ENCODE measurements at places on chromosomes 11 and 22.

DNA sequence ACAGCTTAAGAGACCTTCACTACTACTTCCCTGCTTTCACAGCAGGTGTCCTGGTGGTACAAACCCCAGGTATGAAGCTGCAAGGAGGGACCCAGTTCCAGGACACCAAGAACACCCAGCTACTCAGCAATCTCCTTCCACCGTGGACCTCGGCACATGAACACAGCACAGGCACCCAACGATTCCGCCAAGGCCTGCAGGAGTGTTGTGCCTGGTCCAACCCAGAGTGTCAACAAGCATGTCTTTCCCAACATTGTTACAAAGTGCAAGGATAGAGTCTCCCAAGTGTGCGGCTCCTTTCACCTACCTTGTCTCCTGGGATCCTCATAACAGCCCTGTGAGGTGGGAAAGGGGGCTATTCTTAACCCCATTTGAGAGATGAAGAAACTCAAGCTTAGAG, 11.8 kb downstream of the PATZ1 start:
- no peaks in the 10 kb centered on the region for H3K27me3 ChIP-seq
- H3K27ac ChIP-seq: no peak overlapping the region
- peaks cover 8% of the 10 kb centered on the region for H3K4me1 ChIP-seq
- no peak overlapping the region for H3K4me3 ChIP-seq

- peaks cover 12% of the 10 kb centered on the region for H3K27me3 ChIP-seq
- H3K4me1 ChIP-seq: no peaks in the 10 kb centered on the region
- DNase-seq: no peak
- no peaks in the 10 kb centered on the region for H3K36me3 ChIP-seq
- no peak overlapping the region for H3K27ac ChIP-seq
These were observed 17.4 kb downstream of the OR4D9 start for GRCh38 chr11:59528711-59529110.

GRCh38 chr11:14376920-14377319, 17.9 kb upstream of the RRAS2 start:
- H3K27ac ChIP-seq: no peak overlapping the region
- no peaks in the 10 kb centered on the region for H3K36me3 ChIP-seq
- H3K4me3 ChIP-seq: no peak overlapping the region
- no peak for DNase-seq
- H3K27me3 ChIP-seq: no peaks in the 10 kb centered on the region
- H3K4me1 ChIP-seq: peaks cover 13% of the 10 kb centered on the region

- no peak for DNase-seq
- H3K27me3 ChIP-seq: peaks cover 7% of the 10 kb centered on the region
- H3K27ac ChIP-seq: no peak overlapping the region
- H3K4me1 ChIP-seq: no peaks in the 10 kb centered on the region
- no peak overlapping the region for H3K4me3 ChIP-seq
- no peaks in the 10 kb centered on the region for H3K36me3 ChIP-seq
These were observed 123.4 kb upstream of the OR9Q1 start for GRCh38 chr11:57900320-57900719.

DNA sequence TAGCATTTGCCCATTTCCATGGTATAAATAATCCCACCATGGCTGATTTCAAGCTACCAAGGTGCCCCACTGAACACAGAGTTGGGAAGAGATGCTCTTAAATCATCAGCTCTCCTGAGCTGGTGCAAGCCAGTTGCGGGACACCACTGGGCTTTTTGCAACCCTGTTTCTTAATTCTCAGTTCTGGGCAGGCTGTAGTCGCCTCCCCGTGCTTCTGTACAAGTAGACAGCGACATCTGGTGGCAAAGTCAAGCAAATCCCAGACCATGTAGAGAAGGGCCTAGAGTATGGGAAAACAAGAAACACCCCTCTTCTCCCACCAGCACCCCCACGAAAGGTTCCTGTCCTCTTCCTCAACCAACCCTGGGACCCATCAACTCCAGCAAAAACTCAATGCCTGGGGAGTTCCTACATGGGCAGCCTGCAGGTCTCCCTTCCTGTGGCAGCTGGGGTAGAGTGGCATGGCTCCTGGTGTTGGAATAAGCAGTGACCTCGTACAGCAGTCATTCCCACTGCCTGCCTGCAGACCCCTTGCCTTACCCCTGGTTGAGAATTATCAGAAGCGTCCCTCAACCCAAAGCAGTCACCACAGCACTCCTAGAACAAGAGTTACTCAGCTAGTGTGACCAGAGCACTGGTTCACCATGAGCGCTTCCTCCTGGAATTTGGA, 68.4 kb downstream of the IGLL5 start:
- H3K4me3 ChIP-seq: no peak overlapping the region
- peaks cover 41% of the 10 kb centered on the region for H3K4me1 ChIP-seq
- peak overlapping the region; percentile 23 for H3K27ac ChIP-seq
- H3K36me3 ChIP-seq: no peaks in the 10 kb centered on the region
